Activated CD4-positive, alpha-beta T cell treated with anti-CD3 and anti-CD28 coated beads, Interleukin-2, amount 50 U/mL, for 48 hours (primary cell): ENCODE measurements at places on chromosomes 16 and 17.

- no peak for DNase-seq
Observed at GRCh38 chr17:37513711-37514110, 24.0 kb downstream of the DUSP14 start.

DNA sequence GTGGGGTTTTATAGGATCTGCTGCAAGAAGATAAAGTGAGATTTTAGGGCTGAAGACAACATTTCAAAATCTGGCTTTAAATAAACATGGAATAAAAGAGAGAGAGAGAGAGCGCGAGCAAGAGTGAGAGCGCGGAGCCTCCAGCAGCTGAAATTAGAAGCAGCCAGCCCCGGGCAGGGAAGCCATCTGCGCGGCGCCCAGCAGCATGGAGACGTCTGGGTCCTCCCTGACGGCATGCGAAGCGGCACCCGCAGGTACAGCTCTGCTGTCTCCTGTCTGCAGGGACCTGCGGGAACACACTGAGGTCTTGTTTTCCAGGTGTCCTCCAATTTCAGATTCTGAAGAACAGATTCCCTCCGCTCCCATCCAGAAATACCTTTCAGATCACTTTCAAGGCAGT lies 7.9 kb upstream of the BAIAP2 start:
- no peak for DNase-seq

- DNase-seq = peak; percentile 16
Observed at GRCh38 chr16:53052519-53053501, at the start of gene CHD9NB. TSS of gene CHD9NB (minus strand) at chr16:53052897. CDS start at chr16:53044158, 8,739 bp downstream.

DNA sequence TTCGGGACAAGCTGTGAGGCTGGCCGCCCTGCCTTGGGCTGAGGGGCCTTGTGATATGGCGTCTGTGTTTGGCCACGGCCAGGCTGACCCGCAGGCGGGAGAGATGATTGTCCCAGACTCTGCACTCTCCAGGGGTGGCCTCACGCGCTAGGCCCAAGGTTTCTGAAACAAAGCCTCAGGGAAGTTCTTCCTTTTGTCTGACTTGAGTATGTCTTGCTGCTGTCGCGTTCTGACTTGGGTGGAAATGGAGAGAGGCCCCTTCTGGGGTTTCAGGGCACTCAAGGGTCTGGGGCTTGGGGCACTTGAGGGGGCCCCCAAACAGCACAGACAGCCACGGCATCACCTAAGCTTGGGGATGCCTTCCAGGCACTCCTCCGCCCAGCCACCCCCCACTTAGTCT lies 3.8 kb upstream of the METRN start:
- no peak for DNase-seq

GRCh38 chr16:68342620-68343019 lies 31.8 kb downstream of the PRMT7 start:
- DNase-seq = no peak

DNA sequence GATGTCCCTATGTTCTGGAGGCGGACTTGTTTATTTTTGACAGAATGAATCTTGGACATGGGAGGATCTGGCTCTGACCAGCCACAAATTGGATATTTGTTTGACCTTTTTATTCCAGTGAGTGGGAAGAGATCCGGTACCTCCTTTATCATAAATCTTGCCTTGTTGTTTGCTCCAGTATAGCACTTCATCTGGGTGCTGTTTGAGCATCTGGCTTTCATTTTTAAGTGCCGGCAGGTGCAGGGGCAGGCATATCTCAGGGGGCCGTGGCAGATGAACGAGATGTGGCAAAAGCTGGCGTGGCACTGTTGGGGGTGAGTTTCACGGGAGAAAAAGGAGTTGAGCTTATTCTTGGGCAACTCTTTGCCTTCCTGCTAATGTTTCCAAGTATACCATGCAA lies 37.8 kb downstream of the MSI2 start:
- no peak for DNase-seq

- no peak for DNase-seq
Observed at GRCh38 chr16:58393138-58393504, 850 bp downstream of the GINS3 start.

- DNase-seq = peak; percentile 93
Observed at GRCh38 chr17:28710861-28711722, 596 bp downstream of the PROCA1 start.

GRCh38 chr16:86727131-86727530 lies 148.8 kb downstream of the FOXL1 start:
- DNase-seq = no peak

- no peak for DNase-seq
Observed at GRCh38 chr17:80479246-80479566, 2.8 kb upstream of the NPTX1 start.

DNA sequence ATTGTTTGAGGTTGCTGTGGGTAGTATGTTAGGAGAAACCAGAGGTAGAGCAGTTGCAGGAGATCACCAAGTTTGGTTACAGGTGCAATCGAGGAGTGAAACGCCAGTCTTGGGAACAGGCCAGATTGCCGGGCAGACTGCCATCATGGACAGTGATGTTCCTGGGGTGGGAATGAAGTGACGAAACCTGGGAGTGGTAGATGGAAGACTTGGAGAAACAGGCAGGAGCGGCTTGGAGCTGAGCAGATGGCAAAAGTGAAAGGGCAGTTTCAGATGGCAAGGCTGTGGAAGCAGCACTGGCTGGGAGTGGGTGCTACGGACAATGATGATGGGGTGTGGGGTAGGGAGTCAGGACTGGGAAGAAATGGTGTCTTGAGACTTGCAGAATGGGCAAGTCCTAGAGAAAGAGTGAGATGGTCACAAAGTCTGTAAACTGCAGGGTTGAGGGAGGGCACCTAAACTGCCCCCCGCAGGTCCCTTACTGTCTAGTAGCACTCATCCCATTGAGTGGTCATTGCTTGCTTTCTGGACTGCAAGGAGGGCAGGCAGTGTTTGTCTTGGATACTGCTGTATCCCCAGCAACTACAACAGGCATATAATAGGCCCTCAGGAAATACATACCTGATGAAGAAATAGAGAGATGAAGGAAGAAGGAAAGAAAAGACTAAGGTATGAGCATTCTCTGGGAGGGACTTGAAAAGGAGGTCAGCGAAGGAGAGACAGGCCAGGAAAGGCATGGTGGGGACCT lies 29.5 kb upstream of the ULK2 start:
- no peak for DNase-seq

DNA sequence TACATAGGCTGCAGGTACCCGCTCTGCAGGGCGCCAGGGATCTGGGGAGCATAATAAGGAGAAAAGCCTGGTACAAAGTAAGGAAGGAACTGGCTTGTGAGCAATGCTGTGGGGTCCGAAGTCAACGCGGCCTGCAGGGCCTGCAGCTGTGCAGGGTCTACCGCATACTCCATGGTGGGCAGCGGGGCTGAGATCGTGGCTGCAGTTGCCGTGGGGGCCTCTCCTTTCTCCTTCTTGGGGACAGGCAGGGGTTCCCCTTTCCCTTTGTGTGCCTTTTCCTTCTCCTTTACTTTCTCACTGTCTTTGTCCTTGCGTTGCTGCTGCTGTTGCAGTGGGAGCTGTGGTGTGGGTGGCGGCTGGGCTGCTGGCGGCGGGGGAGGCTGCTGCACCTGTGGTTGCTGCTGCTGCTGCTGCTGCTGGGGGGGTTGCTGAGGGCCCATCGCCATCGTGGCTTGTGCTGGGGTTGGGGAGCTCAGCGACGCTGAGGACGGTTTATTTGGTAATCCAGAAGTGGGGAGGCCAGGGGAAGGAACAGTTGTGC lies 259.6 kb downstream of the ZFHX3 start:
- DNase-seq = no peak

DNA sequence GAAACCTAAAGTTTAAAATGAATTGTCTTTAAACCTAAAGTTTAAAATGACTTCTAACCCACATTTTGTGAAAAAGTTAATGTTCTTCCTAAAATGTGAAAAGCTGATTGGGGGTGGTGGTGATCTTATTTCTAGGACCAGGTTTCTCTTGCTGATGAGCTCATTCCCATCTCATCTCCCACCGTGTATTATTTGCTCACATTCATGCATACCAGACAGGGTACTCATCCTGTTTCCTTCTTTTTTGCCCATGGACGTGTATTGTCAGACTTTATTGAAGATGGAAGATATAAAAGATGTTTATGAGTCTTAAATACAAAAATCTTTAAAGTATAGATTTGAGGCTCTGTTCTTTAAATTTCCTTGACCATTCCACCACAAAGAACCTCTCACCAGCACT lies 70.1 kb upstream of the MPHOSPH6 start:
- DNase-seq = no peak

DNA sequence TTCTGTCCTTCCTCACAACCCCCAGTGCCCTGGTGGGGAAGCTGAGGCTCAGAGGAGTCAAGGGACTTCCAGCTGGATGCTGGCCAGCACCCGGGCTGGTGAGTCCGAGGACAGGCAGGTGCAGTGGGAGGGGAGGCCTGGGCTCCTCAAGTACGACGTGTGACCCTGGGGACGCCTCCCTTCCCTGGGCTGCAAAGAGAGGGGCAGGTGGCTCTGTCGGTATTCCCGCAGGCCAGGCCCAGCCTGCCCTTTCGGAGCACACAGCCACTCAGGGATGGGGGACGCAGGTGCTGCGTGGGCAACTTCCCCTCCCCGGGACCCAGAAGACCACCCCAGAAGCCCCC lies 33.1 kb upstream of the PVALEF start:
- no peak for DNase-seq

- peak; percentile 59 for DNase-seq
Observed at GRCh38 chr17:45784741-45785479, 790 bp downstream of the CRHR1 start.

DNA sequence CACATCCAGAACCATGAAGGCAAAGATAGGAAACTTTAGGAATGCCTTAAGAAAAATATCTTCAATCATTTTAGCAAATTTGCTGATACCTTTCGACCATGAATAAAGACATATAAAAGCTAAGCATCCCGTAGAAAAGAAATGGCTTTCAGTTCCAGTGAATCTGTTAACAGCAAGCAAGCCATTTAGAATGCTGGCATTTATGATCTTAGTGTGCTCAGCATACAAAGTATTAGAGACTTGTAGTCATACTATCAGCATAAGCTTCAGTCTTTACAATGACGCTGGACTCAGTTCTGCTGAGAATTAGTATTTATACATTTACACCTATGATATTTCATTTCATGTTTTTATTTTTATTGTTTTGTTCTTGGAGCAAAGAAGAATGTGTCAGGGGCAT lies 38.7 kb downstream of the VAT1L start:
- DNase-seq = no peak

GRCh38 chr17:31373150-31374093 lies 18.1 kb upstream of the RAB11FIP4 start:
- DNase-seq = no peak

GRCh38 chr16:78605548-78606101 lies 506.2 kb downstream of the WWOX start:
- no peak for DNase-seq

- DNase-seq = no peak
Observed at GRCh38 chr16:72620348-72620747, 427.6 kb downstream of the ZFHX3 start.

- no peak for DNase-seq
Observed at GRCh38 chr16:55499281-55499680, 9.6 kb upstream of the LPCAT2 start.

- DNase-seq = no peak
Observed at GRCh38 chr16:88035292-88035691, 84.1 kb downstream of the BANP start.

- DNase-seq = no peak
Observed at GRCh38 chr16:55076053-55076452, 145.4 kb downstream of the IRX5 start.

GRCh38 chr16:70754851-70755600 lies 45.9 kb downstream of the VAC14 start:
- DNase-seq = no peak

- no peak for DNase-seq
Observed at GRCh38 chr17:9632741-9633140, 12.6 kb upstream of the USP43 start.

DNA sequence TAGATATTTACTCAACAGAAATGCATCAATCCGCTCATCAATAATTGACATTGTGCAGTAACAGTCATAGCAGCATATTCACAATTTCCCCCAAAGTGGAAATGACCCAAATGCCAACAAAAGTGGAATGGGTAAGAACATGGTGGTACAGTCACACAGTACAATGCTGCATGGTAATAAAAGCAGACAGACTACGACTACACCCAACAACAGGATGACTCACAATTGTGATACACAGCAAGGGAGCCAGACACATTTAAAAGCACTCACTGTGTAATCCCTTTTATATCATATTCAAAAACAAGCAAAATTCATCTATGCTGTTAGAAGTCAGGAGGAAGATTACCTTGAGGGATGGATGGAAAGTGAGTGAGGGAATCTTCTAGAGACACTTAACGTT lies 76.5 kb upstream of the NUDT7 start:
- DNase-seq = no peak

GRCh38 chr16:14606102-14606501 lies 24.0 kb downstream of the PARN start:
- no peak for DNase-seq

DNA sequence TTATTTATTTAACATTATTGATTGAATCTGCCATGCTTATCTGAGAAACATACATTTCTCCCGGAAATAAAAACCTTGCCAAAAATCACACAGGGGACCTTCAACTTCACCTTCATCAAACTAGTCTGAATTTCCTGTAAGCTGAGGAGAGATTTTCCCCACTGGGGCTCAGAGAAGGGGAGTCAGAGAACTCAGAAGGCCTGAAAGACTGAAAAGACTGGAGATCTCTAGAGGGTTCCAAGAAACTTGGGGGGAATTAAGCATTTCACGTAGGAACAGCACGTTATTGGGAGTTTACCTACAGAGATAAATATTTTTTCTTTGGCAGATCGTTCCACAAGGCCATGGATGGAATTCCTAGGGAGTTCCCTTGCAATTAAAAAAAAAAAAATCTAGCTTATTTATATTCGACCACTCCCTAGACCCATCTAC lies 528 bp upstream of the NOL11 start:
- no peak for DNase-seq

DNA sequence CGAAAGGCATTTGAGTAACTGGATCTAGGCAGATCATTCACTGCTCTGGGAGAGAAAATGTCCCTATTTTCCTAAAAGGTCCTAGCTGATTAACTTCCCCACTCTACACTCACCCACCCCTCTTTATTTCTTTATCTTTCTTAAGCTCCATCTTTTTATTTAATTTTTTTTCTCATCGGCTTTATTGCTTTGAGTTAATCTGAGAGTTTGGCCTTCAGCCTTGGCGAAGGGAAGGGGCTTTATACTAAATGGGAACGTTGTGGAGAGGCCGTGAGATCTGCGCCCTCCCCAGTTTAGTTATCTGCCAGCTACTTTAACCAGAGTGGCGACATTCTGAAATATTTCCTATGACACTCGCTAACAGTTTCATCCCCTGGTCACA lies 882 bp upstream of the TOX3 start:
- no peak for DNase-seq

DNA sequence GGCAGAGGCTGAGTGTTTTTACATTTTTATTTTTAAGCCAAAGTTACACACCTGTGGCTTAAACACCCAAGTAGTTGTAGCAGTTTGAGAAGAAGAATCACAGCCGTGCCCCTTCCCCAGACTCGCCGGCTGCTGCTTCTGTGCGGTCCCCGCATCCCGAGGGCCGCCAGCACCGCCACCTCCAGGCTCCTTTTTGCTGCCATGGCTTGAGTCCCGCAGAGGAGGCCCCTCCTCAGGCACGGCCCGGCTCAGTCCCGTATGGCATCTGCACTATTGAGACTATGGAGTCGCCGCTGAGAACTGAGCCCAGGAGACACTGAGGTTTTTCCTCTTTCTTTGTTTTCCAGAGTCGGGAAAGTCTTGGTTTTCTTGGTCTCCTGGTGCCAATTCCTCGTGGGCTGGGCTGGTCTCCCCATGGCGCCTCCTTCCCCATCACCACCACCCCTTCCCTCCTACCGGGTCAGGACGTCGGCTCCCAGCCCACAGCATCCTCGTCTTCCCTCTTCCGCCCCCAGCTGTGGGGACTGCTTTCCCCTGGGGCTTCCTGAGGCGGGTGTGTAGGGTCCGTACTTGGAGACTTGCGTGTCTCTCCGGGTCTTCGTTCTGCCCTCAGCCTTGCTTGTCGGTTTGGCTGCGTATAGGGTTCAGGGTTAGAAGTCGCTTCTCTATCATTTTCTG lies 32.6 kb upstream of the CDH15 start:
- DNase-seq = no peak
